ENCODE measurements at places on chromosomes 2 and 18.
A peak's percentile ranks its signal among the peaks of the same experiment; 100 is the strongest.

- no peak for DNase-seq
These were observed 62.4 kb downstream of the DGKD start for GRCh38 chr2:233416706-233417105.

- DNase-seq = no peak
These were observed 44.3 kb downstream of the MYCN start for GRCh38 chr2:15984368-15985255.

DNA sequence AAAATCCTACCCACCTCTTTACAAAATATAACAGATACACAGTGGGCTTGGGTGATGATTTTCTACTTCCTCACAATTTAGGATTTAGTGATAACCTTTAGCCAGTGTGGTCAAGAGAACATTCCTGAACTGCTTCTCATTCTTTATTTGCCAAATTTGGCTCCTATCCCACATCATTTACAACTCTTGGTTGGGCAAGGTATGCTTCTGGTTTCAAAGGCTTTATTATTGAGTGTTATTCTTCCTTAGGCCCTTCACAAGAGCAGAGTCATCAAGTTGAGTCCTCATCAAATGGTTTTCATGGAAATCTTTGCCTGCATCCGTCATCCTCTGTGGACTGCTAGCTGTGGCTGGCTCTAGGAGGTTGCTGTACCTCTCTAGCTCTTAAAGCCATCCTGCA, 472.0 kb upstream of the ETAA1 start:
- no peak for DNase-seq

DNA sequence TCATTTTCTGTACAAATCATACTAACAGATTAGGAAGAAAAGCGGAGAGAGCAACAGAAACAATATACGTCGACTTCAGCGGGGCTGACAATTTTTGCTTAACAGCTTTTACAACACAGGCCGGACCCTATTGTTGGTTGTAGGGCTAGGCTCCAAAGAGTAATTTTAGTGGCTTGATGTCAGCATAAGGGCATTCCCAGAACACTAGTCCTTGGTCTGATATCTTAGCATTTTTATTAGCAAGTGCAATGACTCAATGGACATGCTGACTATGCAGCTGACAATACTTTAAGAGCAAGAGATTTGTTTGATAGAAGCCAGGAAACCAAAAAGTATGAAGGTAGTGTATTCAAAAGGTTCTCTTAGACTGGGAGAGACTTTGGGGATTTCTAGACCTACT, 209.9 kb downstream of the LNPK start:
- DNase-seq = no peak

GRCh38 chr2:65319072-65319673, 91.5 kb downstream of the ACTR2 start:
- DNase-seq = no peak

- peak; percentile 71 for DNase-seq
These were observed 9.3 kb downstream of the ST6GAL2 start for GRCh38 chr2:106876699-106877098.

GRCh38 chr18:63025251-63026090, 294.1 kb downstream of the BCL2 start:
- peak; percentile 33 for DNase-seq

- DNase-seq = no peak
These were observed 540.0 kb upstream of the GYPC start for GRCh38 chr2:126115975-126116374.

- peak; percentile 85 for DNase-seq
These were observed 624 bp downstream of the METTL8 start for GRCh38 chr2:171432969-171433762.

- no peak for DNase-seq
These were observed 759.9 kb upstream of the HS6ST1 start for GRCh38 chr2:129078548-129078947.

DNA sequence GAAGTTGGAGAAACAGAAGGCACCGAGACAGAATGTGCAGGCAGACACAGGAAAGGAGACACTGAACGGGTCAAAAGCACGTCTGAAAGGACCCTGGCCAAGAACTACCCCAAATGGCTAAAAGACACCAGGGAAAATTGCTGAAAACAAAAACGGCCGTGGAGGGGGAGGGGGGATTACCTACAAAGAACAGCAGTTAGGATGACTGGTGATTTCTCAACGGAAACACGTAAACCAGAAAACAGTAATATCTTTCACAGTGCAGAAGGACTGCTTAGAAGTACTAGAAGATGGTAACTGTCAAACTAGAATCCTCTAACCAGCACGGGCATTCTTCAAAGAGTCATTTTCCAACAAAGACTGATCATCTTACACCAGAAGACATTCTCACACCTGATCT, 142.6 kb downstream of the HDAC4 start:
- DNase-seq = no peak

DNA sequence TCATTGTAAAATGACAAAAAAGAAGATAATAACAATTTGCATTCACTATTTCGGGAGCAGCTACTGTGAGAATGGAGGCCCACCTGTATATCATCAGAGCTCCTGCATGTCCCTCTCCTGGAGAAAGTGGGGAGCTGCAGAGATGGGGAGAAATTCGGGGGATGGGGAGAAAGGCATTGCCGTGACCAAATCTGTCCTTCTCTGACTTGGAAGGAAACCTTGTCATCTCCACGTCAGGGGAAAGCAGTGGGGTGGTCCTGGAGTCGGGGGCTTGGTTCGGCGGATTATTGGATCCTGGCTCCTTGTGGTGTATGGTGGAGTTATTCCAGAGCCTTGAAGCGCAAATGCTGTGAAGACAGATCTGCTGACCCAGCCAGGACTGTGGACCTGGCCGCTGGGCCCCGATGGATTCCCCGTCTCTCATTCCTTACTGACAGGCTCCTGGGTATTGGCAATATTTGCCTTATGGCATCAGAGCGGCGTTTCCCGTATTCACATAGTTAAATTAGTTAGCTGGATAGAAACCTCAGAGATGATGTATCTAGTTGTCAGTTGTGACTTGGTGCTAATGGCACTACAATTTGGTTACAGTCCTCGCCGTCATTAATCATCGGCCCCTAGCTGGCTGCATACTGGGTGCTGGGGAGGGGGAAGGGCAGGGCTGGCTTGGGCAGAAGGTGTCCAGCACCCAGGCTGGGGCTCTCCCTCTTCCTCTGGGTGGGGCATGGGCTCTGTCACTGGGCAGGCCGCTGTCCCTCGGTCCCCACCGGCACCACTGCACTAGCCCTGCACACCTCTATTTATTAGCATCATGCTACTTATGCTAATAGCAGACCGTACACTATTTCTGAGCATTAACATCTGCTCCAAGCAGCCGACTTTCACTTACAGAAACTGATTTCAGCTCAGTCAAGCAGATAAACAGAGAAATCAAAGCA, 31.7 kb downstream of the CELF4 start:
- no peak for DNase-seq

DNA sequence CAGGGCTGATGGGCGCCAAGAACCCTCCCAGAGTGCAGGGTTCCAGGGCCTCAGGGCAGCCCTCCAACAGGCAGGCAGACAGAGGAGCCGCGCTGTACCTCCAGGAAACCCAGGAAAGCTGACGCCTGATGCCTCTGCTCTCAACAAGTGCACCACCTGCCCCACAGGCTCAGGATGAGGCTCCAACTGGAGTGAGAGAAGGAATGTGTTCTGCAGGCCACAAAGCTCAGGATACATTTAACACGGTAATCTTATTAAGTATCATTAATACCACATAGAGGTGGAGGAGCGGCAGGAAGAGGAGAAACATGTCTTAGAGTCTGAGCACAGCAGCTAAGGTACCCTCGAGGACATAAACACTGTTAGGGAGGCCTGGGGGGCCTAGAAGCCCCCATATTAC, 155.9 kb upstream of the CAPN13 start:
- no peak for DNase-seq

GRCh38 chr2:228669690-228670089, 488.2 kb upstream of the SPHKAP start:
- no peak for DNase-seq

- no peak for DNase-seq
These were observed 49.6 kb upstream of the TMEM177 start for GRCh38 chr2:119629323-119629825.

DNA sequence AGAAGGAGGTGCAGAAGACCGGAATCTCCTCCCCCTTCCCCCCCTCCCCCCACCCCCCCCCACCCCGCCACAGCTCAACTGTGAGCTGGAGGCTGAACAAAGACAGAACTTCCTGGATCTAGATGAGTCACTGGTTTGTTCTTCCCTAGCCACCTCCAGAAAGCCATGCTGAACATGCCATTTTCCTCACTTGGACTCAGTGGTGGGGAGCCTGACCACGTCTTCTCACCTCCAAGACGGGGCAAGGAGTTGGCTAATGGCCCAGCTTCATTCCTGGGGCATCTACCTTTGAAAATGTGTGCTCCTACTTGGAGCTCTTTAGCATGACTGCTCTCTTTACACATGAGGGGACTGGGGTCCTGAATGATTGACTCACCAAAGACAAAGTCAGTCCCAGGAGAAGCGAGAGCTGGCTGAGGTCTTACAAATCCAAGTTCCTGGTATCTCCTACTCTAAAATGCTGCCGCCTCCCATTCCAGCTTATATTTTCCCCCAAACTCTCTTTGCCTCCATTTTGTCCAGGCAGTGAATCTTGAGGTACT, 22.6 kb upstream of the FZD5 start:
- no peak for DNase-seq

GRCh38 chr18:51196118-51196810, 1.2 kb downstream of the MEX3C start:
- peak; percentile 55 for DNase-seq

DNA sequence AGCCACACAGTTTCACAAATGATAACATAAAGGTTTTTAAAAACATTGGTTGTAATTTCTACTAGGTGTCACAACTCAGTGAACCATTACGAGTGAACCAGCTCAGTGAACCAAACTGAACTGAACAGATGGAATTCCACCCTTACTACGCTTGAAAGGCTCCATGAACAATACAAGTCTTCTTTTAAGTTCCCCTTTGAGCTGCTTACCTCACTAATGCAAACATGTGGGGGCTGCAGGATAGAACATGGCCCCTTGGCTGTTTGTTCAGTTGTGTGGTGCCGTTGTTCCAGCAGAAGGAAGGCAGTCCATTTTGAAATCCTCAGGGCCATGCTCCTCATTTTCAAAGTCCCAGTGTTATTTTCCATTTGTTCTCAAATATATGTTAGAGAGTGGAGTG, 30.7 kb upstream of the KLHL14 start:
- no peak for DNase-seq

- no peak for DNase-seq
These were observed 564.1 kb downstream of the SUCLG1 start for GRCh38 chr2:83894976-83895375.

- DNase-seq = no peak
These were observed 1.6 kb upstream of the TMBIM1 start for GRCh38 chr2:218293715-218294429.

DNA sequence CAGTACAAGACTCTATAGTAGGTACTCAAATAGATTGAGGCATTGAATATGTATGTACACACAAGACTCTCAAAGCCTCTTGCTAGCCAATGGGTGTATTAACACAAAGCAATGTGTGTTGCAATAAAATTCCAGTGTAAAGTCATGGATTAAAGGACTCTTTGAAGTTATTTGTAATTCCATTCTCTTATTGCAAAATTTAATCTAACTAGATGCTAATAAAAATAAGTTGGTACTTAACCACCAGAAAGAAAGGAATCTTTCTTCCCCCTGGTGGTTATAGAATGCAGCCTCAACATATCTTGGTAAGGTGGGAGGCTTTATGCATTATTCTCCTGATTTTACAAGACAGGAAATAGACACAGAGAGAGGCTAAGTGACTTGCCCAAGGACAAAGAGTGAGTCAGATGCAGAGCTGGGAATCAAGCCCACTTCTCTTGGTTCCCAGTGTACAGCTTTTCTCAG, 18.0 kb downstream of the LRP1B start:
- DNase-seq = no peak

GRCh38 chr2:694174-694573, 17.0 kb upstream of the TMEM18 start:
- DNase-seq = no peak

DNA sequence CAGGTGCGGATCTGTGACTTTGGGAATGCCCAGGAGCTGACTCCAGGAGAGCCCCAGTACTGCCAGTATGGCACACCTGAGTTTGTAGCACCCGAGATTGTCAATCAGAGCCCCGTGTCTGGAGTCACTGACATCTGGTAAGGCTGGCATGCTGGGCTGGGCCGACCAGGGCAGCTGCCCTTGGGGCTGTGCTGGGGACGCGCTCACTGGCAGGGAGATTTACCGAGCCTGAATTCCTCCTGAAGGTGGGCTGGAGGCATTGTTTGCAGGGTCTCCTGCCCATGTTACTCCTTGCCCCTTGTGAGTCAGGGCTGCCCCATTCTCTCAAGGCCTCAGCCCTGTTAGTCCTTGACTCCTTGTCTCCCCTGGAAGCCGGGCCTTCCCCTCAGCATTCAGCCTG, 18.7 kb upstream of the GMPPA start:
- DNase-seq = no peak

- no peak for DNase-seq
These were observed 44.3 kb downstream of the MFSD6 start for GRCh38 chr2:190452433-190452832.

GRCh38 chr2:53994818-53995808, 24.3 kb upstream of the PSME4 start:
- no peak for DNase-seq

DNA sequence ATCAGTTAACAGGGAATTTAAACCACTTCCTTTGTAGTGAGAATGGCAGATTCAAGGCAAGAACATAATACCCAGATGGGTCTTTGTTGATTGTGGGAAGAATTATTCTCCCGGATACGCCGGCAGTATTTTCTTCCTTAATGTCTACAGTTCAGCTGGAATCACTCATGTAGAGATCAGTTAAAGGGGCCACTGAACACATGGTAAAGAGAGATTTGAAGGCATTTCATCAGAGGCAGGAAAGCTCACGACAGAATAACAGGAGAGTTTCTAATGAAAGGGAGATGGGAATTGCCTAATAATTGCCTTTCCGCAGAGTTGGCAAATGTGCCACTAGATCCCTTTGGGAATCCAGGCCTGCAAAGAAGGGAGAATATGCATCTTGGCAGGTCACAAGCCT, 327.7 kb upstream of the ZNF804A start:
- no peak for DNase-seq

GRCh38 chr2:222433332-222434173, 9.2 kb downstream of the SGPP2 start:
- no peak for DNase-seq

- no peak for DNase-seq
These were observed 194.4 kb downstream of the ALK start for GRCh38 chr2:29726976-29727375.

- DNase-seq = peak; percentile 52
These were observed 403.0 kb downstream of the NBAS start for GRCh38 chr2:15158100-15158499.

DNA sequence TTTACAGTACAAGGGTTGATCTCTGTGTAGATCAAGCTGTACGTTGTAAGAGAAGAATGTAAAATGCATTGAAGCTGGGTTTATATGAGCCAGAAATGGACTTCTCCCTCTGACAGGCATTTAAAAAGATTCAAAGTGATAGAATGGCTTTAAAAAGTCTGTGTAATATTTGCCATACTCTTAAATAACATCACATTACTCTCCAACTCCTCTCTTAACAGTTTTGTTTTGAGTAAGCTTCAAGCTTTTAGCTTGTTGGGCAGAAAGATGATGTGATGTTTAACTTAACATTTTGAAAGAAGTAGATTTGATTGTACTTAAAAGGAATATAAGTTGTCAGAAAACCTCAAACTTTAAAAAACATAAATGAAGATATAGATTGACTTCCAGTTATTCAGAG, 72.2 kb downstream of the COX7A2L start:
- no peak for DNase-seq

GRCh38 chr2:108182489-108182888, 57.3 kb upstream of the SULT1C3 start:
- peak; percentile 15 for DNase-seq

Measured in RPMI8226 (cell line).